ENCODE measurements at places on chromosomes 16 and 17.

DNA sequence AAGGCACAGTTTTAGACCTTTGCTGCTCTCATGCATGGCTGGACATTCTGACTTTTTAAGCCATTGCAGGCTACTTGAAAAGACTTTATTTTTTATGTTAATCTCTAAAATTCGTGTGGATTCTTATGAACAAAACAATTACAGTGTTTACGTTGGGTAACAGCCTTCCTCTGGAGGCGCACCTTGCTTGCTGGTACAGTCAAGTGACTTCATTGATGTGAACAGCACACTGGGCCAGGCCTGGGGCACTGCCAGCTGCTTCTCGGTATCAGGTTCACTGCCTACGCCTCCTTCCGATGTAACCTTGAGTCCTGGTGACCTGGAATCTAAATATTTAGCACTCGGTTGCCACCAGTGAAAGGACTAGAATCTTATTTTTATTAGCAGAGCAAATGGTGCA lies 27.8 kb downstream of the MARCHF10 start:
- H3K27me3 ChIP-seq = peaks cover 8% of the 10 kb centered on the region
- DNase-seq = no peak
- H3K36me3 ChIP-seq = no peaks in the 10 kb centered on the region
- H3K4me1 ChIP-seq = no peaks in the 10 kb centered on the region

GRCh38 chr16:7992616-7993015 lies 597.7 kb downstream of the TMEM114 start:
- H3K27ac ChIP-seq = no peak overlapping the region
- H3K4me1 ChIP-seq = no peaks in the 10 kb centered on the region
- H3K27me3 ChIP-seq = no peaks in the 10 kb centered on the region
- H3K4me3 ChIP-seq = no peak overlapping the region
- no peaks in the 10 kb centered on the region for H3K36me3 ChIP-seq
- DNase-seq = no peak

DNA sequence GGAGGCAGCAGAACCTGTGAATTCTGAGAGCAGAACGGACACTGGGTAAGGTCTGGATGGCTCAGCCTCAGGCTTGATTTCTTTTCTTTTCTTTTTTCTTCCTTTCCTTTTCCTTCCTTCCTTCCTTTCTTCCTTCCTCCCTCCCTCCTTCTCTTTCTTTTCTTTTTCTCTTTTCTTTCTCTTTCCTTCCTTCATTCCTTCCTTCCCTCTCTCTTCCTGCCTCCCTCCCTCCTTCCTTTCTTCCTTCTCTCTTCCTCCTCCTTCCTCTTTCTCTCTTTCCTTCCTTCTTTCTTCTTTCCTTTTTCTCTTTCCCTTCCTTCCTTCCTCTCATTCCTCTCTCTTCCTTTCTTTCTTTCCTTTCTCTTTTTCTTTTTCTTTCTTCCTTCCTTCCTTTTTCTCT lies 38.0 kb downstream of the OR3A1 start:
- no peaks in the 10 kb centered on the region for H3K36me3 ChIP-seq
- DNase-seq = no peak
- no peak overlapping the region for H3K4me3 ChIP-seq

GRCh38 chr16:67860589-67861398 lies 12.1 kb upstream of the EDC4 start:
- no peak overlapping the region for H3K27ac ChIP-seq
- peaks cover 7% of the 10 kb centered on the region for H3K4me1 ChIP-seq
- peaks cover 5% of the 10 kb centered on the region for H3K36me3 ChIP-seq
- no peak overlapping the region for H3K4me3 ChIP-seq
- no peak for DNase-seq
- no peaks in the 10 kb centered on the region for H3K27me3 ChIP-seq

DNA sequence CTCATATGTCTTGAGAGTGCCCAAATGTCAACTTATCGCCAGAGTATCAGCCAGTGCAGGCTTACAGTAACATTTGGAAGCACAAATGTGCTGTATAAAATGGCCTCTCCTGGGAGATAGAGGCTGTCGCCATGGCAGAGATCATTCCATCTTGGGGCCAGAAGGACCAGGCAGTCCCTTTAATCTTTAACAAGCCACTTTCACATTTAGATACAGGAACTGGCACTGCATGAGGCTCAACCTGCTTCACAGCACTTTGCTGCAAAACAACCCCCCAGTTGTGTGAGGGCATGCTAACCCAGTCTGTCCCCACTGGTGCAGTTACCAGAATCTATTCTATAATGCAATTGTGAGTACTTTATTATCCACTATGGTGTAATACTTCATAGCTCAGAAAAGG lies 4.7 kb upstream of the RFFL start:
- H3K27me3 ChIP-seq = no peaks in the 10 kb centered on the region
- H3K27ac ChIP-seq = no peak overlapping the region
- no peak for DNase-seq
- peaks cover 56% of the 10 kb centered on the region for H3K4me1 ChIP-seq
- no peak overlapping the region for H3K4me3 ChIP-seq
- H3K36me3 ChIP-seq = peaks cover 22% of the 10 kb centered on the region

- H3K4me1 ChIP-seq = peaks cover 17% of the 10 kb centered on the region
- no peak overlapping the region for H3K27ac ChIP-seq
- H3K36me3 ChIP-seq = peaks cover 2% of the 10 kb centered on the region
- no peak overlapping the region for H3K4me3 ChIP-seq
These were observed 16.0 kb downstream of the MPRIP start for GRCh38 chr17:17058304-17058703.

DNA sequence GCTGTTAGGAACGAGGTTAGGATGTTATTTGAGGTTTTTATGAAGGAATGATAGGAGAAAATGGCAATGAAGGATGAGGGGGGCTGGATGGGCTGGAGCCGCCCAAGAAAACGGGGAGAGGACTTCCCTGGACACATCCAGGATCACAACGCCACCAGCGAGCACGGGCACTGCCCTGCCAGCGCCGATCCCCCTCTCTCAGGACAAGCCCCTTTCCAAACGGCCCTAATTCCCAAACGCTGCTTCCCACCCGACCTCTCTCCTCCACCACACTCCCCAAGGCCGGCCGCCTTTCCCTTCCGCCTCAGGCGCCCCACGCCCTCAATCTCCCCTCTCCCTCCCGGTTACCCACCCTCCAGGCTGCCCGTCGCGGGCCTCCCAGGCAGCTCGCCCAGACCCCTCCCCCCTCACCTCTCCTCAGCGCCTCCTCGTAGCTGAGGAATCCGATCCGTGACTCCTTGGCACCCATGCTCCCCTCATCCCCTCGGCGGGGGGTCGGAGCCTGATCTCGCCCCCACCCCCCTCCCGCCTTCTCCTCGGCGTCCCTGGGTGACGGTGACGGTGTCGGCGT lies 377 bp downstream of the USP32 start:
- H3K4me3 ChIP-seq = peak overlapping the region; percentile 94
- peaks cover 48% of the 10 kb centered on the region for H3K4me1 ChIP-seq
- H3K36me3 ChIP-seq = no peaks in the 10 kb centered on the region
- no peak for DNase-seq
- H3K27ac ChIP-seq = peak overlapping the region; percentile 96

- H3K4me1 ChIP-seq = peaks cover 16% of the 10 kb centered on the region
- H3K36me3 ChIP-seq = peaks cover 39% of the 10 kb centered on the region
- H3K27ac ChIP-seq = peak overlapping the region; percentile 74
These were observed 9.1 kb downstream of the CEP20 start for GRCh38 chr16:15879255-15879811.

- H3K27me3 ChIP-seq = no peaks in the 10 kb centered on the region
- peaks cover 2% of the 10 kb centered on the region for H3K36me3 ChIP-seq
- no peak overlapping the region for H3K4me3 ChIP-seq
- no peak for DNase-seq
These were observed 49.9 kb downstream of the FBXL20 start for GRCh38 chr17:39351508-39351907.

Data from T-helper 2 cell treated with Interferon-gamma antibody and Interleukin-4, amounts not matched to agents 5 μg/mL and 100 μg/mL, for 36 hours (primary cell).